ENCODE measurements at places on chromosomes 4 and X. TPM values are rescaled to one million over a fixed set of nuclear protein-coding genes. Genes with fewer than 3 reads are reported as not detected.

The TCEAL9 gene
- total RNA-seq: 32.2 TPM

The CXCL5 gene
- 3.8 TPM for total RNA-seq

The CDKL2 gene
- total RNA-seq: 24.1 TPM

The SLC9B1 gene
- total RNA-seq: 0.44 TPM

The TSPAN7 gene
- 49.8 TPM for total RNA-seq

The SATL1 gene
- not detected for total RNA-seq

The SSX4B gene
- not detected for total RNA-seq

The CXCL3 gene
- 18.0 TPM for total RNA-seq

The SHOX gene
- not detected for total RNA-seq

The CSAG3 gene
- not detected for total RNA-seq

The RBMX gene
- total RNA-seq: 206 TPM

The ZCCHC12 gene
- not detected for total RNA-seq

The TBX22 gene
- total RNA-seq: not detected

The ZFP92 gene
- total RNA-seq: 5.1 TPM
